ENCODE measurements at places on chromosomes 6 and 20.

DNA sequence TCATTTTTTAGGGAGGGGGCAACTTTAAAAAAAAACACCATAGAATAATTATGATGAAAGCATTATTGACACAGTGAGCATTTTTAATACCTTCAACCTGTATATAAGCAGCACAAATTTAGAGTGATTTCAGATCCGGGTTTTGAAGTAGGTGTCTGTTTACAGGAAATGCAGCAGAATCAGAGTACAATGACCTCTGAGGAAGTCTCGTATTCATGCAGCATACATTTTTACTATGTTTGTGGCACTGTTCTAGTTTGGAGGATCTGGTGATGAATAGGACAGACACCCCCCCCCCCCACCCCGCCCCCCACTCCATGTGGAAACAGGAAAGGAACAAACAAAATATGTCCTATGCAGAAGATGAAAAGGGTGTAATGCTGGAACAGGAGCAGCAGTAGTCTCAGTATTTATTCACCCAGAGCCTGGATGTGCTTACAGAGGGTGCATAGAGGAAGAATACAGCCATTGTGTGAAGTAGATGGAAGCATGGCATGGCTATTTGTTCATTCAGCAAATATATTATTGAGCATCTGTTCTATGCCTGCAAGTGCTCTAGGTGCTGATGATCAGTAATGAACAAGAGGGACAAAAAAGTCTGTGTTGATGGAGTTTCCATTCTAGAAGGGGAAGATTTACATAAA, 19.7 kb downstream of the VAPB start:
- DNase-seq: peak; percentile 21

DNA sequence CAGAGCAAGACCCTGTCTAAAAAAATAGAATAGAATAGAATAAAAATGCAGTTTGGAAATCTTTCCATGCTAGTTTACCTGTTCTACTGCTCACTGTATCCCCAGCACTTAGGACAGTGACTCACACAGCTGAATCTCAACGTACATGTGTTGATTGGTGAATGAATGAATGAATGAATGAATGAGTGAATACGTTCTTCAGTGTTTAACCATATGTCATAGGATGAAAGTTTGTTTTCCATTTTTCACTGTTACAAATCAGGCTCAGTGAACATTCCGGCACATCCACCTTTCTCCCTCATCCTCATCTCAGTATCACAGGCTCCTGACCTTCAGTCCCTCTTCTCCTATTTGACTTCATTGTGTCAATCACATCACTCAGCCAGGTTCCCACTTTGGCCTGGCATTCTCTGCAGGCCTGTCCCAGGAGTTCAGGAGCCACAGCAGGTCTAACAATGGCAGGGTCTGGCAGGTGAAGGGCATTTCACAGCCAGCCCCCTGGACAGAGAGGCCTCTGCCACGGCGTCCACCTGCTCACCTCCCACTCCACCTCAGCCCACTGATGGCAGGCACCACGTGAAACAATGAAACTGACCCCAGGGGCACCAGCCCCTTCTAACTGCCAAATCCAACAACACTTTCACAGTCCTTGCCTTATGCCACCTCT, 7.9 kb downstream of the ZC3H12D start:
- no peak for DNase-seq

GRCh38 chr6:82779041-82779440, 286.6 kb downstream of the UBE3D start:
- DNase-seq: no peak

GRCh38 chr6:56370561-56371211, 123.3 kb upstream of the COL21A1 start:
- peak; percentile 64 for DNase-seq

DNA sequence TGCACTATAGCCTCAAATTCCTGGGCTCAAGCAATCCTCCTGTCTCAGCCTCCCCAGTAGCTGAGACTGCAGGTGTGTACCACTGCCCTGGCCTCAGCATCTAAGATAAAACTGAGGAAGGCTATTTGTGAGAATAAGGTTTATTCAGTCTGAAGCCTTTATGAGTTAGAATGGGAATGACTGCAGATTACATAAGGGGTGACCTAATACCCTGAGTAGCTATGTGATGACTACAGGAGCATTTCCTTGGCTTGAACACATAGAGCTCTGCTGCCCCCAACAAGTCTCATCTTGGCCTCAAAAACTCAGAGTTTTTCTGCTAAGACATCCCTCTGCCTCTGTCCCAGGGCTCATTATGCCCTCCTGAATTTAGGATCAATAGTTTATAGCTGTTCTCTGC, 7.6 kb downstream of the GSS start:
- peak; percentile 63 for DNase-seq

DNA sequence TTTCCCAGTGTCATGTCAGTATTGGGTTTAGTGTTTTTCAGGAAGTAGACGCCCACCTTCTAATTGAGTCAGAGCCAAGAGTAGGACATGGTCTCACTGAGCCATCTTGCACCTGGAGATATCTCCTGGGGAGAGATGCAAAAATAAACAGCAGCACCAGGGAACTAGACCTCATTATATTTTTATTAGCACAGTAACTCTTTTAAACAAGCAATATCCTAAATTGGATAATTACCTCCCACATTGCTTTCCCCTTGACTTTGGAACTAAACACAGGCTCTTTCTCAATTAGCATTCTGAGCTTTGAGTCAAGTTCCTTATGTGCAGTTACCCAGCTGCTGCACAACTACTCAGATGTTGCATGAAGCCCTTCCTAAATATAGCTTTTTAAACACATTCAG, 175.4 kb downstream of the IBTK start:
- DNase-seq: peak; percentile 59

- DNase-seq: no peak
These were observed 31.8 kb upstream of the PLEKHG1 start for GRCh38 chr6:150567823-150568383.

- no peak for DNase-seq
These were observed 16.9 kb upstream of the PPP1R3G start for GRCh38 chr6:5068153-5068751.

DNA sequence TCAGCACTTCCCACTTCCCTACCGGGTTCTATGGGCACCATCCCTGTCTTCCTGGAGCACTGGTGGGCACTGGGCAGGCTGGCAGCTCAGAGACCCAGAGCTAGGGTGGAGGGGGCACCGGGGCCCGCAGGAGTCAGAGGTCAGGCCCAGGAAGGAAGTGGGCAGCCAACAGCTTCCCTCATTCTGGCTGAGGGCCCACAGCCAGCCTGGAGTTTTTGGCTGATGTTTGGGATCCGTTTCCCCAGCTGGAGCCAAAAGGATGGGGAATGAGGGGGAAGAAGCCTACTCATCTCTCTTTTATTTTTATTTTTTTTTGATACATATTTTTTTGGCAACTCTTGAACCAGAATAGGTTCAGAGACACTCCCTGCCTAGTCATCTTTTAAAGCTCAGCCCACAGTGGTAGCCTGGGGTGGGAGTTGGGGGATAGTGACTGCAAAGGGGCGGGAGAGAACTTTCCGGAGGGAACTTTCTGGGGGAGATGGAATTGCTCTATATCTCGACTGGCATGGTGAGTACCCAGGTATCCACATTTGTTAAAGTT, 54.2 kb upstream of the MLN start:
- DNase-seq: no peak

- DNase-seq: no peak
These were observed 119.7 kb downstream of the PSMB1 start for GRCh38 chr6:170433163-170434116.

DNA sequence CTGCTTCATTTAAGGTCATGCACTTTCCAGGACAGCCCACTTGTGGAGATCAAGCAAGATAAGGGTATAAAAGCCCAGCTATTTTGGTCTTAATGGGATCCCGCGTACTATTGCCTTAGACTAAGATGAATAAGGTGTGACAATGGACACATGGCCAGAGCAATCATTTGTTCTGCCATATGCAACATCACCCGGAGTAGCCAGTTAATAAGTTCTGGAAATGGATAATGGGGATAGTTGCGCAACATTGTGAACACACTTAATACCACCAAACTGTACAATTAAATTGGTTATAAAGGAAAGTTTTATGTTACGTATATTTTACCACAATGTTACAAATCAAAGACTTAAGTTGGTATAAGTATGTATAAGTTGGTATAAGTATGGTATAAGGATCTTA, 674.5 kb downstream of the HDGFL1 start:
- no peak for DNase-seq

DNA sequence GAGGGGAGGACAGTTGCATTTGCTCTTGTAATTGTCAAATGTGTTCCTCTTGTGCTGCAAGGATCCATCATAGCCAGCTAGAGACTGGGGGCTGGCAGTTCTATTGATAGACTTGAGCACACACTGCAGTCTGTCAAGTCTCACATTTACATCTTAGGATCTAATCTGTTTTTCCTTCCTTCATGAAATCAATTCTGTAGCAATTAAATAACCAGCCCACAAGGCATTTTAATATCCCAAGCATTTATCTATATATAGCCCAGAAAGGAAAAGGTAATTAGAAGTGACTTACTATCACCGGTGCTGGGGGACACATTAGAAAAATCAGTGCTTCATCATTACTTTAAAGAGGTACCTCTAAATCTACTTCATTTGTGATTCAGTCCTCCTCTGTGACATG, 143.0 kb upstream of the STXBP5 start:
- DNase-seq: no peak

GRCh38 chr6:164039954-164040375, 625.4 kb downstream of the QKI start:
- DNase-seq: peak; percentile 71

GRCh38 chr6:1614448-1615150, 4.9 kb downstream of the FOXC1 start:
- peak; percentile 59 for DNase-seq

DNA sequence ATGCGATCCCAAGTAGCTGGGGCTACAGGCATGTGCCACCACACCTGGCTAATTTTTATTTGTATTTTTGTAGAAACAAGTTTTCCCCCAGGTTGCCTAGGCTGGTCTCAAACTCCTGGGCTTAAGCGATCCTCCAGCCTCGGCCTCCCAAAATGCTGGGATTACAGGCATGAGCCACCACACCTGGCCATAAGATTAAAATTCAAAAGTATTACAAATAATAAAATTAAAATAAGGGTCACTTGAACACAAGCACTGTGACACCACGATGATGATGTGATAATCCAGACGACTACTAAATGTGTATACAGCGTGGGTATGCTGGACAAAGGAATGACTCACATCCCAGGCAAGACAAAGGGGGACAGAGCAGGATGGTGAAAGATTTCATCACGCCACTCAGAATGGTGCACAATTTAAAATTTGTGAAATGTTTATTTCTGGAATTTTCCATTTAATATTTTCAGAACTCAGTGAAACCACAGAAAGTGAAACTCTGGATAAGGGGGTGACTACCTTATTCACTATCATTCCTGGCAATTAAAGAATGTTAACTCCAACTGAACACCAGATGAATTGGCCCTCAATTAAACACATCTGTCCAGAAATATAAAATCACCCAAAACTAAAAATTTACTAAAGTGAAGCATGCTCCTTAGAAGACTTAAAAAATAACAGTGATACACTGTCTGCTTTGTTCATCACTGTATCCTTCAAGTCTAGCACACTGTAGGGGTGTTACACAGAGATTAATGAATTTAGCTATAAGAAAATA, 13.1 kb downstream of the B4GALT5 start:
- peak; percentile 51 for DNase-seq

DNA sequence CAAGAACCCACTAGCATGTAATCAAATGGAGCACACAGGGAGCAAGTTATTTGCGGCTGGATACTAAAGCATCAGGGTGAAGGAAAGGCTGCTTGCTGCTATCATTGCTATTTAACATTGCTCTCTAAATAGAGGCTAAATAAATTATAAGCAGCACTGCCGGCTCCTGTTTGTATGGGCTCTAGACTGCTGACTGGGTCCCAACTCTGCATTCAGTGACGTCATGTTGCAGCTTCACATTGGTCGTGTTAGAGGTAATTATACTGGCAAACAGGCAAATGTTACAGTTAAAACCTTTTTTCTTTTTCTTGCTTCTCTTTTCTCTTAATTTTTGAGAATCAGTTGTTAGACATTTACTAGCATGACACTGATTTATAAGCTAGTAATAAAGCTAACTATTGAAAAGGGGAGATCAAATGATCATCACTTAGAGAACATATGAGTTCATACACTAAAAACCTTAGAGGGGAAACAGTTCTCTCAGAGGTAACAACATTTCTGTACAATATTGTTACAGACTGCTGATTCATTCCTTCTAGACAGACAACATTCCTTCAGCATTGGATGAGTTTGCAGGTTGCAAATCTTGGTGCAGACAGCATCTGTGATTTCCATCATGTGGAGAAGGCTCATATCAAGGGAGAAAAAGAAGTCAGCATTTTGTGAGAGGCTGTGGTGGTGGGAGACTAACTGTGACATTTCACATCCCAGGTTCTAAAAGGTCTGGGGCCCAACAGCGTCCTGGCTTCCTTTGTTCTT, 15.9 kb downstream of the RFPL4B start:
- no peak for DNase-seq

GRCh38 chr6:96304997-96305396, 216.6 kb upstream of the UFL1 start:
- no peak for DNase-seq

DNA sequence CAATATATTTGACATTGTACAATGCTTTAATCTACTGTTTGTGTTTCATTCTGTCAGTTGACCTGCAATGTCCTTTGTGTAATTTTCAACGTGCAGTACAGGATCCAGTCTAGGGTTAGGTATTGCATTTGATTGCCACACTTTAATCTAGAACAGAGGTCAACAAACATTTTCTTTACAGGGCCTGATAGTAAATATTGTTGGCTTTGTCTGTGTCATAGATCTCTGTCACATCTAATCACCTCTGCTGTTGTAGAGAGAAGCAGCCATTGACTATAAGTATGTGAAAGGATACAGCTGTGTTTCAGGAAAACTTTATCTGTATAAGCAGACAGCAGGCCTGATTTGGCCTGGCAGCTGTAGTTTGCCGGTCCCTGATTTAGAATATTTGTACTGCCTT, 39.3 kb downstream of the ATRN start:
- DNase-seq: no peak

DNA sequence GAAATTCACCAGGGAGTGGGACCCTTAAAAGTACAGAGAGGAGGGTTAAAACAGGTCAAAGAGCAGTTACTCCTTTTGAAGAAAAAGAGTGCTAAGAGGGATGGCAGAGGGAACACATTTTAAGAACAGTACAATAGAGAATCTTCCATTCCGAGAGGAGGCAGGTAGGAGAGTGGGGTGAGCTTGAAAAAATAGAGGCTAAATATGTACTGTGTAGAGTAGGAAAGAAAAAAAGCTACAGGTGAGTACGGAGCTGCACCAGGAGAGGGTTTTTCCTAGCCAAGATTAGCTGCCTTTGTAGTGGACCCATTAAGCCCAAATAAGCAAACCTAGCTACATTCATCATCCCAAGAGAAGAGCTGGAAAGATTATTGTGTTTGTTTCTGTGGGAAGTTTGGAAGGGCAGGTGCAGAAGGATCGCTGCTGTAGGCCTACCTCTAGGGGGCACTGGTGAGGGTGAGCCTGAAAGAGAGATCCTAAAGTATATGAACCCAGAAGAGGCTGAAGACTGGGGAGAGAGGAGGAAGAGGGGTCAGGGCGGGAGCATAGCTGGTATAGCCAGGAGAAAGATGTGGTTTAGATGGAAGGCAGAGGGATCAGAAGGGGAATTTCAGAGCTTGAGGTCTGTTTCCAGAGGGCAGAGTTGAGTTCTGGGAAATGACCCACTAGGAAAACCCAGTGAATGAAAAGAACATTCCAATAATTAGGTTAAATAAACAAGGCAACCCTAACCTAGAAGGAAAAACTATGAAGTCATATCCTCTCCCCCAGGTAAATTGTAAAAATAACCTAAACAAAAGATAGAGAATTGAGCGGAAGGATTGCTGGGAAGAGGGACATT, 50.2 kb upstream of the HINT3 start:
- DNase-seq: peak; percentile 65

GRCh38 chr6:111462770-111463391, 20.1 kb downstream of the REV3L start:
- peak; percentile 15 for DNase-seq

Measured in suppressor macrophage (primary cell).